ENCODE measurements at places on chromosomes 1 and 21. TPM values are rescaled to one million over a fixed set of nuclear protein-coding genes. Genes with fewer than 3 reads are reported as not detected.

- H3K4me1 ChIP-seq: peaks cover 16% of the 10 kb centered on the region
- H3K27me3 ChIP-seq: peaks cover 2% of the 10 kb centered on the region
- H3K27ac ChIP-seq: no peak overlapping the region
- no peak overlapping the region for H3K4me3 ChIP-seq
- DNase-seq: no peak
Measured at GRCh38 chr1:7393136-7393535, 378.0 kb upstream of the VAMP3 start.

- no peak for DNase-seq
- peaks cover 48% of the 10 kb centered on the region for H3K27me3 ChIP-seq
- no peaks in the 10 kb centered on the region for H3K4me1 ChIP-seq
- no peak overlapping the region for H3K27ac ChIP-seq
- H3K4me3 ChIP-seq: no peak overlapping the region
- no peaks in the 10 kb centered on the region for H3K36me3 ChIP-seq
Measured at GRCh38 chr1:37186246-37186756, 152.0 kb upstream of the GRIK3 start.

- peaks cover 7% of the 10 kb centered on the region for H3K36me3 ChIP-seq
- H3K27ac ChIP-seq: no peak overlapping the region
- no peak overlapping the region for H3K4me3 ChIP-seq
- DNase-seq: no peak
Measured at GRCh38 chr21:16186742-16187141, 457.0 kb downstream of the USP25 start.

DNA sequence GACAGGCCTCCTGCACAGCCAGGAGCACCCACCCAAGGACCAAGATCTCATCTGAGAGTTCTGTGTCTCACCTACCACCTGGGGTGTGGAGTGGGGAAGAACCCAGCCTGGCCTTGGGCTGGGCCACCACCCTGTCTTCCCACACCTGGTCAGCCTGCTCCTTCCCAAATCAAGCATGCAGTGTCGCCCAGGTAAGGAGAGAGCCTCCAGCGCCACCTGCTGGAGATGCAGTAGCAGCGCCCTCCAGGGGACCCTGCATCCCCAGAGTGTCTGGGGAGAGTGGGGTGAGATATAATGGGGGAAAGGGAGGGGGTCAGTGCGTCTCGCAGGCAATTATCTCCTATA is 32.3 kb downstream of the KIAA2013 start:
- H3K36me3 ChIP-seq: no peaks in the 10 kb centered on the region
- H3K4me3 ChIP-seq: no peak overlapping the region
- no peak overlapping the region for H3K27ac ChIP-seq
- no peaks in the 10 kb centered on the region for H3K4me1 ChIP-seq
- peak; percentile 60 for DNase-seq

GRCh38 chr1:8020032-8020431 is 6.1 kb downstream of the ERRFI1 start:
- no peak overlapping the region for H3K4me3 ChIP-seq
- H3K27me3 ChIP-seq: no peaks in the 10 kb centered on the region
- no peak overlapping the region for H3K27ac ChIP-seq
- H3K4me1 ChIP-seq: peaks cover 98% of the 10 kb centered on the region
- H3K36me3 ChIP-seq: no peaks in the 10 kb centered on the region
- DNase-seq: no peak

GRCh38 chr1:209086486-209087192 is 496.9 kb upstream of the CAMK1G start:
- no peaks in the 10 kb centered on the region for H3K27me3 ChIP-seq
- DNase-seq: no peak
- H3K4me1 ChIP-seq: no peaks in the 10 kb centered on the region
- H3K36me3 ChIP-seq: peaks cover 3% of the 10 kb centered on the region

DNA sequence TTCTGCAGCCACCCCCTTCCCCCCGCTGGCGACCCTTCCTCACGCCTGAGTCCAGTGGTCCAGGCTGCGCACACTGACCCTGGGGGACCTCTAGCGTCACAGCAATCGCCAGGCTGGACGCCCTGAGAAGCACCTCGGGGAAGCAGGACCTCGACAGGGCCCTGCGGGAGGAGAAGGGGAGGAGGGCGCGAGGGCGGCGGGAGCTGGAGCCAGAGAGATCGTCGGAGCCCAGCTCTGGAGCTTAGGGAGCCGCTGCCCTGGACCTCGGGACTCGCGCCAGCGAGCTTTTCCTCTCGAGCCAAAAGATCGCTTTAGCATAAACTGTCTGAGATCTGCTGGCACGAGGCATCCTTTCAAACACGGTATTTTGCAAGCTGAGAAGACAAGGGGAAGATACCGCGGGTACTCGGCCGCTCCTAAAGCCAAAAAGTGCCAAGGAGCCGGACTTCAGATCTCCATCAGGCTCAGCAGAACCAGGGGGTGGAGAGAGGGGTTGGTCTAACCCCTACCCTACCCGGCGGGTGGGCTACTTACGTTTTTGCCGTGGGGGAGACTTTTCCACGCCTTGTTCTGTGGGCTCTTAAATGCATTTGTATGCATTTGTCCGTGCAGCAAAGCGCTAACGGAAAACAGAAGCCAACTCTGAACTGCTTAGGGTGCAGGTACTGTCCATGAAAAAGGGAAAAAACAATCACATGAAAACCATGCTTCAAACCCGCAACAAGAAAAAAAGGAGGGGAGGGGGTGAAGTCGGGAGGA is 586 bp downstream of the COL24A1 start:
- H3K27ac ChIP-seq: no peak overlapping the region
- peak overlapping the region; percentile 79 for H3K4me3 ChIP-seq

GRCh38 chr1:218284377-218284916 is 646 bp upstream of the RRP15 start:
- H3K4me3 ChIP-seq: peak overlapping the region; percentile 98
- H3K27me3 ChIP-seq: no peaks in the 10 kb centered on the region
- H3K27ac ChIP-seq: peak overlapping the region; percentile 91

- no peaks in the 10 kb centered on the region for H3K27me3 ChIP-seq
- no peak overlapping the region for H3K27ac ChIP-seq
- H3K4me3 ChIP-seq: no peak overlapping the region
Measured at GRCh38 chr1:65817891-65818290, 25.2 kb downstream of the PDE4B start.

DNA sequence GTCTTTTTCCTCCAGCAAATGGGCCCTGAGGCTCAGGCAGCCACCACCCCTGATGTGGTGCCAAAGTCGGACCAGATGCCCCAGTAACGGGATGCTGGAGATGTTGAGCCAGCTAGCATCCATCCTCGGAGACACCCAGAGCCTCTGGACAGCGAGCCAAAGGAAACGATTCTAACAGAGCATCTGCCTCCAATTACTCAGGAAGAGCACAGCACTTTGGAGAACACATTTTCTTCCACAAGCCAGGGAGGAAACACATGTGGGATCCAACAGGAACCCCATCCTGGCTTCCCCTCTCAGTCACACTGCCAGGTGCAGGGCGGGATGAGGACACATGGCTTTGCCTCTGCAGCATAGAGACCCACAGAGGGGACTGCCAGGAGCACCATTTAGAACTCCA is 44.9 kb downstream of the C1orf198 start:
- H3K27me3 ChIP-seq: no peaks in the 10 kb centered on the region
- H3K4me1 ChIP-seq: peaks cover 49% of the 10 kb centered on the region
- no peak for DNase-seq

DNA sequence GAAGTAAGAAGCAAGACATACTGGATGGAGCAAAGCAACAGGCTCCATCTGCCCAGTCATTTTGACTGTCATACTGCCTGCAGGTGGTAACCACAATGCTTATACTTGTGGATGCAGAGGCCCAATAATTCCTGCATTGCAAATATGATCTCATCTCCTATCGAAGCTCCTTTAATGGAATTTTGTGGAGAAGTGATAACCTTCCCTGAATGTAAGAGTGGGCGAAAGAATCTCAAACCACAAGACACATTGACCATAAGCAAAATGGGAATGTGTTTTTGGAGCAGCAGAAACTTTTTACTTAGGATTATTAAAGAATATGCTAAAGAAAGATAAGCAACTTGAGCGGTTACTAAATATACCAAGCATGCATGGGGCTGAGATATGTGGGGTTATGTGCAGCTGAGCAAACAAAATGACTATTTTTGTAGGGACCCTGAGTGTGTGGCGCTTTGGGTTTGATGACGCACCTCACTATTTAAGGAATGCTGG is 77.4 kb upstream of the BACH1 start:
- H3K27me3 ChIP-seq: no peaks in the 10 kb centered on the region
- H3K36me3 ChIP-seq: no peaks in the 10 kb centered on the region
- no peak for DNase-seq
- no peaks in the 10 kb centered on the region for H3K4me1 ChIP-seq

DNA sequence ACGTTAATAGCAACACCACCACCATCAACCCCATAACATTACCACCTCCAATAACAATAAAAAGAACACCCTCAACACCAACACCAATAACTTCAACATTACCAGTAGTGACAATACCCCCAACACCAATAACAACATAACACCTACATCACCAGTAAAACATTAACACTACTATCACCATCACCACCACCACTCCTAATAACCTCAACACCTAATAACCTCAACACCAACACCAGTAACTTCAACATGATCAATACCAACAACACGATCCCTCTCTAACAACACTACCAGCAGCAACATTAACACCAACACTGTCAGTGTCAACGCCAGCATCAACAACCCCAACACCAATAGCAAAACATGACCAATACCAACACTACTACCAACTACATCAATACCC is 57.2 kb downstream of the TAS1R2 start:
- H3K36me3 ChIP-seq: no peaks in the 10 kb centered on the region
- H3K4me3 ChIP-seq: no peak overlapping the region
- peaks cover 8% of the 10 kb centered on the region for H3K27me3 ChIP-seq
- no peak overlapping the region for H3K27ac ChIP-seq
- H3K4me1 ChIP-seq: no peaks in the 10 kb centered on the region
- DNase-seq: no peak

GRCh38 chr1:152497273-152497672 is 13.3 kb upstream of the LCE5A start:
- no peaks in the 10 kb centered on the region for H3K27me3 ChIP-seq
- DNase-seq: no peak
- H3K36me3 ChIP-seq: peaks cover 9% of the 10 kb centered on the region

- no peak overlapping the region for H3K4me3 ChIP-seq
- no peak overlapping the region for H3K27ac ChIP-seq
- no peaks in the 10 kb centered on the region for H3K27me3 ChIP-seq
Measured at GRCh38 chr1:62076286-62076685, 118.4 kb upstream of the L1TD1 start.

GRCh38 chr1:17207540-17207939 is 2.6 kb downstream of the PADI1 start:
- H3K4me1 ChIP-seq: peaks cover 12% of the 10 kb centered on the region
- H3K4me3 ChIP-seq: no peak overlapping the region
- H3K27me3 ChIP-seq: peaks cover 19% of the 10 kb centered on the region

- no peak overlapping the region for H3K4me3 ChIP-seq
- peaks cover 4% of the 10 kb centered on the region for H3K4me1 ChIP-seq
- no peaks in the 10 kb centered on the region for H3K36me3 ChIP-seq
- no peak for DNase-seq
- no peaks in the 10 kb centered on the region for H3K27me3 ChIP-seq
- H3K27ac ChIP-seq: no peak overlapping the region
Measured at GRCh38 chr1:169421309-169421708, 6.0 kb downstream of the CCDC181 start.

- H3K4me1 ChIP-seq: peaks cover 53% of the 10 kb centered on the region
- DNase-seq: no peak
- no peaks in the 10 kb centered on the region for H3K27me3 ChIP-seq
- peak overlapping the region; percentile 98 for H3K27ac ChIP-seq
Measured at GRCh38 chr1:169486281-169487051, 722 bp upstream of the SLC19A2 start.

DNA sequence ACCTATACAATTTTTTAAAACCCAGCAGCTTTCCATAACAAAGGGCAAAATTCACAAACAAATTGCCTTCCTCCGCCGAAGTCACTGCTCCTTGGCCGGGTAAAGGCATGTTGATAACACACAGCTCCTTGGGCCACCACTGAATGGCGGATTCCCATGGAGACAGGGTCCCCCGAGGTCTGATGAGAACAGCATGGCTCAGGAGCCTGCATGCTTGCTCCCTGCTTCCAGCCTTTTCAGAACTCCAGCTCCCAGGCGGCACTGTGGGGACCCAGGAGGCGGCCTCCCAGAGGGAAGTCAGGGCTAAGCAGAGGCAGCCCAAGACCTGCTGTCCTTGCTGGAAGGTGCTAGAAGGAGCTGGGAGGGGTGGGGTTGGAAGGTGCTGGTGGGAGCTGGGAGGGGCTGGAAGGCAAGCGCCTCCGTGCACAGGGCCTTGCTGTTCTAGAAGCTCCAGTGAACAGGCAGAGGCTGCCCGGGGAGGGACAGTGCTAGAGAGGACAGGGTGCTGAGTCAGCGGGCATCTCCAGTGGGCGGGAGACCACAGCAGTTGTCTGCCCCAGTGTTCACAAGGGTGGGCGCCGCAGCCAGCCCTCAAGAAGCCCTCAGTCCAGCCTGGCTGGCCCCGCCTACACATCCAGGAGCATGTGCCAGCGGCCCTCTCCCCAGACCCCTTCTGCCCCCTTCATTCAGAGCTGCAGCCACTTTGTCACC is 35.1 kb downstream of the PRDM16 start:
- peaks cover 5% of the 10 kb centered on the region for H3K36me3 ChIP-seq
- no peak for DNase-seq
- peak overlapping the region; percentile 49 for H3K4me3 ChIP-seq
- H3K4me1 ChIP-seq: peaks cover 40% of the 10 kb centered on the region
- no peak overlapping the region for H3K27ac ChIP-seq

DNA sequence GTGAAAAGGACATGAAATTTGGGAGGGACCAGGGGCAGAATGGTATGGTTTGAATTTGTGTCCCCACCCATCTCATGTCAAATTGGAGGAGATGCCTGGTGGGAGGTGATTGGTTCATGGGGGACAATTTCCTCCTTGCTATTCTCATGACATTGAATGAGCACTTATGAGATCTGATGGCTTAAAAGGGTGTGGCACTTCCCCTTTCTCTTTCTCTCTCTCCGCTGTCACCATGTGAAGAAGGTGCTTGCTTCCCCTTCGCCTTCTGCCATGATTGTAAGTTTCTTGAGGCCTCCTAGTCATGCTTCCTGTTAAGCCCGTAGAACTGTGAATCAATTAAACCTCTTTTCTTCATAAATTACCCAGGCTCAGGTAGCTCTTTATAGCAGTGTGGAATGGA is 7.6 kb upstream of the GBP4 start:
- peaks cover 9% of the 10 kb centered on the region for H3K36me3 ChIP-seq
- DNase-seq: no peak
- H3K27me3 ChIP-seq: peaks cover 4% of the 10 kb centered on the region
- no peak overlapping the region for H3K4me3 ChIP-seq

GRCh38 chr21:24224422-24224821 is 1382.9 kb downstream of the MRPL39 start:
- H3K36me3 ChIP-seq: no peaks in the 10 kb centered on the region
- H3K4me1 ChIP-seq: no peaks in the 10 kb centered on the region
- no peak overlapping the region for H3K27ac ChIP-seq
- no peak overlapping the region for H3K4me3 ChIP-seq
- H3K27me3 ChIP-seq: no peaks in the 10 kb centered on the region
- DNase-seq: no peak

NAXE gene
- total RNA-seq: 76.5 TPM

GNG4 gene
- total RNA-seq: 38.2 TPM

DRAXIN gene
- total RNA-seq: 9.7 TPM

SRM gene
- 152 TPM for total RNA-seq

PRAMEF14 gene
- total RNA-seq: not detected

SLC9C2 gene
- not detected for total RNA-seq

SYT11 gene
- 20.0 TPM for total RNA-seq

RHOU gene
- total RNA-seq: 20.1 TPM

NOS1AP gene
- total RNA-seq: 7.0 TPM

VHLL gene
- total RNA-seq: 0.77 TPM

CRNN gene
- total RNA-seq: not detected

IVL gene
- not detected for total RNA-seq

ZNF648 gene
- 0.77 TPM for total RNA-seq
